ENCODE measurements at places on chromosomes 1 and 21.

- no peak for DNase-seq
Measured at GRCh38 chr1:33393991-33394390, 36.9 kb downstream of the PHC2 start.

- no peak for DNase-seq
Measured at GRCh38 chr1:228218513-228219244, 10.8 kb downstream of the OBSCN start.

GRCh38 chr1:29672416-29673227 is 436.3 kb downstream of the PTPRU start:
- no peak for DNase-seq

GRCh38 chr21:38310646-38311485 is 54.1 kb downstream of the KCNJ15 start:
- DNase-seq: no peak

- no peak for DNase-seq
Measured at GRCh38 chr1:174191349-174191862, 32.1 kb downstream of the RABGAP1L start.

DNA sequence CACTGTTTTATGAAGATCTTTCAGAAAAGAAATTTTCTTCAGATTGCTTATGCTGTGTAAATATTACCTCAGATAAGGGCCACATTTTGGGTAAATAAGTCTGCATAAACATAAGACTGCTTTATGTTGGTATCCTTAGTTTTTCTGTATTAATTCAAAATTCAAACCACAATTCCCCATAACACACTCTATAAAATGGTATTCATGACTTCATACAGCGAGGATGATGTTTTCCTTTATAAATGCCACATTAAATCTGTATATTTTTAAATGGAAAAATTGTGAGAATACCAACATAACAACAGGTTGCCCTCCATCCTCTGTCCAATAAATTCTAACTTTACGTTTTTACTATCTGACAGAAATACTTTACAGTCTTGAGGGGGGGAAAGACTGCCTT is 248.7 kb upstream of the CXADR start:
- no peak for DNase-seq

- no peak for DNase-seq
Measured at GRCh38 chr1:32618673-32619221, 31.6 kb downstream of the ZBTB8OS start.

DNA sequence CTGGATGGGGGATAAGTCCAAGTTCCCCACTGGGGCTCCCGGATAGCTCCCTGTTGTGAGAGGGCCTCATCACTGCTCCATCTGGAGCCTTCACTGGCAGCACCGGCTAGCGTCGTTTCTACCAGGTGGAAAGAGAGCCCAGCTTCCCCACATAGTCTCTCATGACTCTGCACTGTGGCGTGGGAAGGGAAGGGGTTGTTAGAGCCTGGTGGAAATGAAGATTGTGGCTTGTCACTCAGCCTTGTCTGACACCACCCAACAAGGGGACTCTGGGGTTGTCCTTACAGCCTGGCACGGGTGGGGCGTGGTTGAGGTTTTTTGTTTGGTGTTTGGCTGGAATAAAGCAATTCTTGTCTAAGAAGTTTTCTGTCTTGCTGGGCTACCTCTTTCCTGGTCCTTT is 94.6 kb downstream of the ADARB1 start:
- DNase-seq: no peak
